ENCODE measurements at places on chromosomes 11 and 22. TPM values are rescaled to one million over a fixed set of nuclear protein-coding genes. Genes with fewer than 3 reads are reported as not detected.

The C11orf42 gene
- total RNA-seq = not detected

The ANKK1 gene
- total RNA-seq = 0.20 TPM

DNA sequence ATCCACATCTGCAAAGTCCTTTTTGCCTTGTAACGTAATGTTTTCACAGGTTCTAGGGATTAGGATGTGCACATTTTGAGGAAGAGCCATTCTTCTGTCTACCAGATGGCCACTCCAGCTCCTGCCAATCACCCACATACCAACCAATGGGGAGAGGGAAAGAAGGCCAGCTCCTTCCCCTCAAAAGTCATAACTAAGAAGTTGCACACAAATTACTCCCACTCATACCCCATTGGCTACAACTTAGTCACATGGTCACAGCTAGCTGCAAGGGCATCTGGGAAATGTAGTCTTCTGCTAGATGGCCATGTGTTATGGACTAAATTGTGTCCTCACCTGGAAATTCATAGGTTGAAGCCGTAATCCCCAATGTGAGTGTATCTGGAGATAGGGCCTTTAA lies 15.4 kb upstream of the MYOD1 start:
- no peak for DNase-seq

- DNase-seq = no peak
Measured at GRCh38 chr11:86067009-86067850, 1.7 kb downstream of the PICALM start.

- DNase-seq = no peak
Measured at GRCh38 chr11:61109671-61110070, 7.4 kb downstream of the CD5 start.

The PKNOX2 gene
- total RNA-seq = 1.3 TPM

GRCh38 chr11:44760477-44760872 lies 33.7 kb downstream of the TSPAN18 start:
- DNase-seq = peak; percentile 4

DNA sequence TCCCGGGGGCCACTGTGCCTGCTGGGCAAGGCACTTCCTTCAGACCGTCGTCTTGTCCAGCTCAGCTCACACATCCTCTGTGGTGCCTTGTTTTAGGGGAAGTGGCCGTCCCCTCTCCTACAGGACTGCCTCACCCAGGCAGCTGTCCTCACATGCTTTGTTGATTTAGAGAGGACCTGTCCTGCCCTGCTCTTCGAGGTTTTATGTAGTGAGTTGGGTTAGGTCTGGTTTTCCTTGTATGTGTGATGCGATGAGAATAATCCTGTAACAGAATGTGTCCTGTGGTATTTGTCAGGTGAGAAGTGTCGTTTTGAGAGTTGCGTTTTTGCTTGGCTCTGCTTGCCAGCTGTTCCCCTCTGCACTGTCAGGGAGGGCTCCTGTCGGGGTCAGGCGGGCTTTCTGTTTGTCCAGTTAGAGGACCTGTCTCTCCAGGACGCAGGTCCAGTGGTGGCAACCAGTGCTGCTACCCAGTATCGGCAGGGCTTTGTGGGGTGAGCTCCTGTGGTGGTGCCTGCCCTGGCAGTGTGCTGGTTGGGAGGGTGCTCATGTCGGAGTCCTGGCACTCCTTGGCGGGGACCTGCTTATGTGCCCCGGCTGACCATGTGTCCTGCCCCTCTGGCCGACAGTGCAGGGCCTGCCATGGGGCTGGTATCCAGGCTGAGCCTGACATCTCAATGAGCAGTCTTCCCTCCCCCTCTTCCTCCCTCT lies 41.3 kb downstream of the MUC6 start:
- DNase-seq = no peak

The DTX4 gene
- total RNA-seq = 13.0 TPM

GRCh38 chr22:28597665-28598064 lies 82.0 kb downstream of the TTC28 start:
- no peak for DNase-seq

The SCARF2 gene
- total RNA-seq = 10.8 TPM

DNA sequence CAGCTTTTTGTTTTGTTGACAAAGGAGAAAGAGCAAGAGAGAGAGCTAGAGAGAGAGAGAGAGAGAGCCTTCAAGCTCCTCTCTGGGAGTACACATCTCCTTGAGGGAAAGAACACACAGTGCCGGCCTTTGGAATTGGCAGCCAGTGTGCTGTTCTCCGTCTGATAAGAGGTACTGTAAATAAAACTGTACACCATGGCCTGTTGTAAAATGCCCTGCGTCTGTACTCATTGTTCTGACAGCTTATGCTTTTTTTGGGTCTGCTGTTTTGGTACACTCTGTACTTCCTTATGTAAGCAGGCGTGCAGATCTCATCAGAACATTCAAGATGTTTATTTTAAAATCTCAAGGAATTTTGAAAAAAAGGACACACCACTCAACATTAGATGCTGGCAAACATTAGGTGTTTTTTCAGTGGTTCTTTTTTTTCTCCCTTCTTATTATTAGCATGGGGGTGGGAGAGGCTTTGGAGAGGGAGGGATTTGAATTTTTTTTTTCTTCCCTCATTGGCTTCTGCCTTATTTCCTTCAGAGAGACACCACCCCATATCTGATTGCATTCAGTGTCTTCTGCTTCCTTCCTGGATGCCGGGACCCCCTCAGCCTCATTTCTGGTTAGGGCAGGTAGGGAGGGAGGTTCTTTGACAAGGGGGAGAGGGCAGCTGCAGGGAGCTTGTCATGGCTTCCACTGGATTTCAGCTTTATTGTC lies 116.8 kb upstream of the NNMT start:
- DNase-seq = no peak

The TPBGL gene
- 0.64 TPM for total RNA-seq

The MS4A7 gene
- not detected for total RNA-seq

The MFRP gene
- not detected for total RNA-seq

GRCh38 chr11:71213696-71214552 lies 38.5 kb downstream of the SHANK2 start:
- no peak for DNase-seq

All from H9 (cell line).